ENCODE measurements at places on chromosomes 3 and 15.

GRCh38 chr3:171711461-171712170, 98.7 kb downstream of the PLD1 start:
- DNase-seq = no peak

- DNase-seq = no peak
These were observed 3.3 kb upstream of the DCP1A start for GRCh38 chr3:53350652-53351051.

DNA sequence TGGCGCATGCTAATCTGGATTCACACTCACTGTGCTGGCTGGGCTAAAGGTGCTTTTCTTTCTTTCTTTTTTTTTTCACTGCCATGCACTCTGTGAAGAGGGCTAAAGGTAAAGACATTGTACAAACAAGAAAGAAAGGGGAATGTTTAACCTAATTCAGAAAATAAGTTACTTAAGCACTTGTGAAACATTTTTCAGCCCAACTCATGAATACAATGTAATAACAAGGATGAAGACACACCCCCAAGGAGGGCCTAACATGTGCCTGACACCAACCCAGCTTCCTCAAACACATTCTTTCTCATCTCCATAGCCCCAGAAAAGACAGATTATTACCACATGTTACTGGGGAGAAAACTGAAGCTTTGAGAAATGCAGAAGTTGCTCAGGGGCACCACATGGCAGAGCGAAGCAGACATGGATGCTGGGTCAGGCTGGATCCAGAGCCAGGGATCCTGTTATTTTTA, 5.7 kb downstream of the STIMATE start:
- DNase-seq = no peak

DNA sequence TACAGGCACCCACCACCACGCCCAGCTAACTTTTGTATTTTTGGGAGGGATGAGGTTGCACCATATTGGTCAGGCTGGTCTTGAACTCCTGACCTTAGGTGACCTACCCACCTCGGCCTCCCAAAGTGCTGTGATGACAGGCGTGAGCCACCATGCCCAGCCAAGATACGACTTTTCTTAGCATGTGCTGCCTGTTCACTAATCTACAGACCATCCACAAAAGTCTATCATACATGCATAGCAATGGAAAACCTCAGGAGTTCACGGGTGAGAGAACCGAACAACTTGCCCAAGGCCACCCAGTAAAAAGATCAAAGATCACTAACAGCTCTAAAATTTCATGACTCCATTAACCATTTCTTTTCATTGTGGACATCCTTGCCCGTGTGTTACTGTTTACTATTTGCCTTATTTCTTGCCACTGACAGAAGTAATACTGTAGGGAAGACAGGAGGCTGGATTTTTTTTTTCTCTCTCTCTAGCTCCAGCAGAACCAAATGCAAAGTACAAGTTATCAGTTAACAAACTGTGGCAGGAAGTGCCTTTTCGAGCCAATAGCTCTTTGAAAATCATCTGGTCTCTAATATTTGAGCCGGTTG, 92.3 kb downstream of the FOXP1 start:
- DNase-seq = no peak

DNA sequence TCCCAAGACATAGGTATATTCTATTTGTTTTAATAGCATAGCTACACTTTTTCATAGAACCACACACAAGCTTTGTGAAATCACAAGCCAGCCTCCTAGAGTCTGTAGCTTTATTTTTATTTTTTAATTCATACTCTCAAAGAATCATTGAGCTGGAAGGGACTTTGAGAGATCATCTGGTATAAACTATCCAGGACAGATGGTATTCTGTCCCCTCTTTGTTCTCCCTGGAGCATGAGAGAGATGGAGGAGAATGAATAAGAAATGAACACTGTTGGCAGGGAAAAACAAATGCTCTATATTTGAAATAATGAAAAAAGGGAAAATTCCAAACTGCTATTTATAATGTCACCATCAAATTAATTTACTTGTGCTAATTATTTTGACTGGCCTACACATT, 338.7 kb upstream of the IL12A start:
- DNase-seq = no peak

DNA sequence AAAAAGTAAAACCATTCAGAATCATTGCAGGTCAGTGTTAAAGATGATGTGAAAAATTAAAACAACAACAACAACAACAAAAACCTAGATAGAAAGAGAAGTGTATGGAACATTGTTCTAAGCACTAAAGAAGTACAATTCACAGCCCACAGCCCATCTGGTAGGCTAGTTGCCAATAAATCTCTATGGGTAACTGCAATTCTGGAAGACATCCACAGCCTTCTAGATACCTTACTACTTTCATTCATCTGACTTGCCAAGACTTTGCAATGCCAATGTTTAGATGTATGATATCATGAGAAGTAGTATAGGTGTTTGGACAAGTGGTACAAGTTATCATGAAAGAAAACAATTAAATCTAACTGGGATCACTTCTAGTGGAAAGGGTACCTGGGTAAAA, 198.6 kb downstream of the VGLL3 start:
- no peak for DNase-seq

GRCh38 chr3:161412123-161412522, 40.8 kb upstream of the SPTSSB start:
- DNase-seq = no peak

- DNase-seq = peak; percentile 72
These were observed 12.4 kb downstream of the GYG1 start for GRCh38 chr3:149003653-149004305.

DNA sequence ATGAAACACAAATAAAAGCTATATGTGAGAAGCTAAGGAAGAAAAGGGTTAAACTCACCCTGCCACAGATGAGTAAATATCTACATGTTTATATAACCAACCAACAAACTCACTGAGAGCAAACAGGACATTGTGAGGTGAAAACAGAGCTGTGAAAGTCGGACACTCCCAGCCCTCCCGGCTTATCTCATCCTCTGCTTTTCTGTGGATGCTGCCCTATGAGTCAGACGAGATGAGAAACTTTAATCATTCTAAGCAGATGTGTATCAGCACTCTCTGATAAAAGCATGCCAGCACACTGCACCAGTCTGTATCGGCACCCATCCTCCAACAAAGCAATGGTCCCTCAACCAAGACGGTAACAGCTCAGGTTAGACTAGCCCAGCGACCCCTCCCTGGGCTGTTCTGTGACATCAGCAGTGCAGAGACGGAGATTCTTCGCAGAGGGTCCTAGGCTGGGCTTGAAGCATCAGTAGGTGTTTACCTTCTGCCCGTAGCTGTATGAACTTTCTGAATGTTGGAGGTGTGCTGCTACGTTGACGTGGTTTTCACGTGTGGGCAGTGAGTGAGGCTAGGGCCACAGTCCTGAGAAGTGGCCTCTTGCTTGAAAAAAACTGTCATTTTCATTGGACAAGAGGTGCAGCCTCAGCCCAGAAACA, 119.8 kb upstream of the ALDH1A3 start:
- no peak for DNase-seq

DNA sequence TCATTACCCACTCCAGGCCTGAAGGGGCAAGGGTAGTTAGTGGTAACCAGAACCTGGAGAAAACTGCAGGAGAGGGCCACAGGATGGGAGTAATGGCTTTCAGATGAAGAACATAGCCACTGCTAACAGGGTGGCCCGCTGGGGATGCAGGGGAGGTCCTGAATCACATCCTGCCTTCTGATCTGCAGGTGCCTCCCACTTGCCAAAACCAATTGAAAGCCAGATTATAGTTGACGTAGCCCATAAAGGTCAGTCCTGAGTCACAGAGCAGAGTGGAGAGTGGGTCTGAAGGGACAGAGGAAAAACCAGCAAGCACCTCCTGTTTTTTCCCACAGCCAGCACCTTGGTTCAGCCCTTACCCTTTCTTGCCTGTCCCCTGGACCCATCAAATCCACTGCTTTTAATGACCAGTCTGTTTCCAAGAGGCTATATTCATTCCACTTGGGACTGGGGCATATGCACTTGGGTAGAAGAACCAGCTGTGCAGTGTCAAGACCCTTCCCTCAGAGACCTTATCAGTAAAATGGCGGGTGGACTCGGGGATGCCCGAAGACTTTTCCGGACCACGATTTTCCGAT, 646 bp upstream of the SLC35G2 start:
- no peak for DNase-seq

- DNase-seq = no peak
These were observed 153.1 kb downstream of the VPS13C start for GRCh38 chr15:61906961-61907752.

DNA sequence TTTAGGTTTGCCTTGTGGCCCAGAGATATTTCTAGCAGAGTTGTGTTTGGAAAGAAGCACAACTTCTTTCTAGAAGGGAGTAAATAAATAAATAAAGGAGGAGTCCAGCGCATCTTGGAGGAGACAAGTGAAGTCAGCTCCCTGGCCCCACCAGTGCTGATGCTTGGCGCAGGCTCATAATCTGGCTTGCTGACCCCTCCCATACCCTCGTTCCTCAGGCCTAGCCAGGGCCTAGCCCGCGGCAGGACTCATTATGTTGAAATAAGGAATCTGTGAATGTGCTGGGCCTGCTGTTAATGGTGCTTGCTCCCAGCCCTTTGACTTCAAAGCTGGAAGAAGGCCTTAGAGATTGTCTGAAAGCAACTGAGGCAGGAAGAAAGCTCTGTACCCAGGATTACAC, 3.1 kb downstream of the ZNF710 start:
- DNase-seq = no peak

DNA sequence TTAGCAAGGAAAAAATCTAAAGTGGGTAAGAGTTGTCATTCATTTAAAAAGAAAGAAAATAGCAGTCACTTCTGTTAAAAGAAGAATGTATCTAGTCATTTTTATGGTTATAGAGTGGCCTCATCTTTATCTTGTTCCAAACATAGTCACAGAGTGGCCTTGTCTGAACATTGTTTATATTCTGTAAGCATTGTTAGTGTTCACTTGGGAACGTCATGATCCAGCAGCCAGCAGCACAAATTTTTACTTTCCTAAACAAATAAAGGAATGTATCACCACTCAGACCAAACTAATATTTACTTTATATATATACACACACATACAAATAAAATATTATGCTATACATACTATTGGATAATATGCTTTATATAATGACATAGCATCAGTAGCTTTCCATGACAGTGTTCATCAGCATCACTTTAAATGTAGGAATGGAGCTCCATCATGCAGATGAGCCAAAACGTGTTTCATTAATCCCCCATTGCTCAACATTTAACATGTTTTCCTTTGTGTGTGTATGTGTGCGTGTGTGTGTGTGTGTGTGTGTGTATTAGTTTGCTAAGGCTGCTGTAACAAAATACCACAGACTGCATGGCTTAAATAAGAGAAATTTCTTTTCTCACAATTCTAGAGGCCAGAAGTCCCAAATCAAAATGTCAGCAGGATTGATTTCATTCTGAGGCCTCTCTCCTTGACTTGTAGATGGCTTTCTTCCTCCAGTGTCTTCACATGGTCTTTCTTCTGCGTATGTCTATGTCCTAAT, 39.6 kb upstream of the GYG1 start:
- no peak for DNase-seq

- no peak for DNase-seq
These were observed 96.7 kb upstream of the KCNMB2 start for GRCh38 chr3:178439504-178439903.

DNA sequence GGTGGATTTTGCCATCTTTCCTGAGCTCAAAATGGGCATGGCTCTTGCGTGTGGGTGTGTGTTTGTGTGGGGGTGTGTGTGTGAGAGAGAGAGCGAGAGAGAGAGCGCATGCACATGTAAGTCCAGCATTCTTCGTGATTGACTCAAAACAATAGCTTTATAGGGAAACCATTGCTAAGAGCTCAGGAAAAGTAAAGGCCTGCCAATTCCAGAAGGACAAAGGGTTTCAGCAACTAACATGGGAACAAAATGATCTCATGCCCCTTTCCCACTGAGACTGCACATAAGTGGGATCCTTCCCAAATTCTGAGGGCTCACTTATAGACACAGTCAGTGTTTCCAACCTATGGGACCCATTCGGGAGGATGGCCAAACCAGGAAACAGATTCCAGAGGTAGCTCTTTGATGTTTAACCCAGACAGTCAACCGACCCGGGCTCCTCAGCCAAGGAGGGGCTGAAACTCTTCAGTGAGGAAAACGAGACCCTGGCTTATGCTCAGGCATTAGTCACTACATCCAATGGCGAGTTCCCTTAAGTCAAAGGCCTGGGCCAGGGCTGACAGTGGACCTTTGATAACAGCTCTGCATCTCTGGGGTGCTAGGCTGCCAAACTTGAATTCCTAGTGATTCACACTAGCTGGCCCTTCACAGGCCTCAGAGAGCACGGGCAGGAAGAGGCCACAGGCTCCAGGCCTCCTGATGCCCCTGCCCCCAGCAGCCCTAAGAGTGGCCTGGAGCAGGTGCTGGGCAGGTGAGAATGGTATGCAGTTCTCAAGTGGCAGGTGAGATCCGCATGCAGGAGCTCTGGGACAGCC, 305.0 kb upstream of the C2CD4B start:
- no peak for DNase-seq

- no peak for DNase-seq
These were observed 103.2 kb downstream of the RYK start for GRCh38 chr3:134147411-134147810.

GRCh38 chr3:95319921-95320494, 1257.1 kb downstream of the NSUN3 start:
- no peak for DNase-seq

DNA sequence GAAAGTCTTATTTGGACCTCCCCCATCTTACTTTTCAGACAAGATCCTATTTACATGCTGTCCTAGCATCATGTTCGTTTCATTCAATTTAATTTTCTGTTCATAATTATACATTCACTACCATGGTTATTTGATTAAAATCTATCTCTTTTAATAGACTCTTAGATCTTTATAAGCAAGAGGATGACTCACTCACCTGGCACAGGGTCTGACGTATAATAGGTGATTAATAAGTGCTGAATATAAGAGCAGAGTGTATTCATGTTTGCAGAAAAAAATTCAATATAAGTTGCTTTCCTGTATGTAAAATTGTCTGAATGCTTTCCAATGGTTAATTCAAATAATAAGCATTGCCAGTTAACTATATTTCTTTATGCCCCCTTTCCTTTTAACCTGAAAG, 165.5 kb upstream of the CBLB start:
- DNase-seq = no peak

DNA sequence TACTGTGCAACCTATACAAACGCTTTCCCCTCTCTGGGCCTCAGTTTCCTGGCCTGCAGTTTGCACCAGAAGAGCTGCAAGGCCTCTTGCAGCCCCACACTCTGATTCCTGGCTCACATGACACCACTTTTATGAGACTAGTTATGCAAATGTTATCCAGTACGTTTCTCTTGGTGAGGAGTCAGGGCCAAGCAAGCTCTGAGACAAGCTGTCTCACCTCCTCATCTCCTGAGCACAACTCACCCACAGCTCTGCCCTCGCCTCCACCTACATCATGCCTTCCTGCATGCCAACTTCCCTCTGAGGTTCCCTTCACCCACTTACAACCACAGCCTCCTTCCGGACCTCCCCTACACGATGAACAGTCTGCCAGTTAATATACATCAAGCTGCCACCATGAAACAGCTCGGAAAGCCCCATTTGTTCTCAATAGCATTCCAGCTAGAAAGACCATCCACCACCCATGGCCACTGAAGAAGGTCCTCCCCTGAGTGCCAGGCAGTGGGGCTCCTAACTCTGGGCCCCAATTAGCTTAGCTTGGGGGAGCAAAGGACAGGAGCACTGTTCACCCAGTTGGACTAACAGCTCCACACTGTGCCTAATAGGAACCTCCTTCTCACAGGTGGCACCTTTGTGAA, 25.0 kb downstream of the CRYGS start:
- DNase-seq = peak; percentile 86
